Activated CD8-positive, alpha-beta memory T cell treated with anti-CD3 and anti-CD28 coated beads, Interleukin-2, amount 10 ng/mL, durations not matched to agents 7 days and 5 days (primary cell): ENCODE measurements at places on chromosomes 4 and X. TPM values are rescaled to one million over a fixed set of nuclear protein-coding genes. Genes with fewer than 3 reads are reported as not detected.

The TAB3 gene
- total RNA-seq: 16.1 TPM

The RNF175 gene
- total RNA-seq: not detected

The NEIL3 gene
- 27.5 TPM for total RNA-seq

The CCDC110 gene
- not detected for total RNA-seq

The DKK2 gene
- total RNA-seq: not detected

The IBSP gene
- not detected for total RNA-seq

The NLRP2B gene
- total RNA-seq: not detected

The RAB33A gene
- total RNA-seq: 38.8 TPM

The ADH1B gene
- not detected for total RNA-seq

The ASB9 gene
- 0.82 TPM for total RNA-seq

DNA sequence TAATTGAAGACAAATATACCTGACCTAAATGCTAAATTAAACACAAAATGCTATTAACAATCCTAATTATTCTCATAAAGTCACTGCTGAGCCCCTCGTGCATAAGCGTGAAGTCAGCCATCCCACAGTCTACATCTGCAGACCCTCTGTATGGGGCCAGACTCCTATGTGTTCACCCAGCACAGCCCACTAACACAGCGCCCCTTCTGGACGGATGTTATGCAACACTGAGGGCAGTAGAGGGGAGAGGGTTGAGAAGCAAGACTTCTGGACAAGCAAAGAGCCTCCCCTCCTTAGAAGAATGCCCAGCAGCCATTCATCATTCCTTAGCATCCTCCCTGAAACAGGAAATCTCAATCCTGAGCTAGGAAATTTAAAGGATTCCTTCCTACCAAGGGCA lies 7.9 kb downstream of the TRPC3 start:
- no peak for DNase-seq

- peak; percentile 47 for DNase-seq
Observed at GRCh38 chr4:87975466-87975865, at the start of gene SPP1. Gene SPP1 (plus strand): TSS chr4:87975714. CDS start chr4:87976896, 1,182 bp downstream.

DNA sequence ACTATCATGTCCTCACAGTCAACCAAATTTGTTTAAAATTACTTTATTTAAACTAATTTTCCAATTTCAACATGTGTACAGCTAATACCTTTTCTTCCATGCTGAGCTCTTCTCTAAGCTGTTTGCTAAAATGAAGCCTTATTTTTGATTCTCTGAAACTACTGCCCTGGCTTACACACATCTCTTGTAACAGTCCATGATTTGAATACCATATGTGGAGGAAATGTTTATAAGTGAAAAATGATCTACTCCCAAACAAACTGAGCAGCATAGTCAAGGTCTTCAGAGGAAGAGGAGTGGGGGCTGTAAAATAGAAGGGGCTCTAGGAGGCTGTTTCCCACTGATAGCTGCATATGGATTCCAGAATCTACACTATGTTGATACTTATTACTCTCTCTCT lies 188.7 kb downstream of the ANKRD50 start:
- DNase-seq: no peak

DNA sequence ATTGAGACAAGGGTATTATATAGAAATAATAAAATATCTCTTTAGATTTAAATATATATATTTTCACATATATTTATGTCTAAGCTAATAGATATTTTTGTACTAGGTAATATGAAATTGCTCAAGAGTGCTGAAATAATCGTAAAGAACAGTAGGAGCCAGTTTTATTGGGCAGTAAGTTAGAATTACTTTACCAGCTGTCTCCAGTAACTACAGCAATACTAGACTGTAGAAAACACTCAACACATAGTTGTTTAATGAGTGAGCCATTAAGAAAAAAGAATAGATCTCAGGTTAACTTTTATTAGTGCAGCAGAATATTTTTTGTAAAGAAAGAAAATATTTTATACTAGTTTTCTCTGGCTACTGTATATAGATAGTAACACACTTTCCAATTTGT lies 715.2 kb downstream of the TRIML1 start:
- no peak for DNase-seq

DNA sequence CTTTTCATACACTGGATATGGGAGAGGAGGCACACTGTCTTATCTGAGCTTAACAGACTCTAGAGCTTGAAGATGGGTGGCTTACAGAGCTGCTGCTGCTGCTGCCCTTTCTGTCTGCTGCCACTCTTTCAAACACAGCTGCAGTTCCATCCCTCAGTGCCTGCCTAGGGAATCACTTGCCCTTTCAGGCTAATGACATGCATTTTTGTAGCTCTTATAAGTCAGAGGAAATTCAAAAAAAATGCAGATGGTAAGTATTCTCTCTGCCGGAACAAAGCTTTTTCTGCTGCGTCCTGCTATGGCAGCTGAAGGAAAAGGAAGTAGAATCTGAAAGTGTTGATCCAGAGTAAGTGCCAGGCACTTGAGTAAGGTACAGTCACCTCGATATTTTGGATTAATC lies 460.4 kb upstream of the DIAPH2 start:
- DNase-seq: no peak

- DNase-seq: no peak
Observed at GRCh38 chr4:120228086-120228485, 161.4 kb upstream of the MAD2L1 start.

GRCh38 chrX:154815274-154815818 lies 10.1 kb upstream of the MPP1 start:
- no peak for DNase-seq

DNA sequence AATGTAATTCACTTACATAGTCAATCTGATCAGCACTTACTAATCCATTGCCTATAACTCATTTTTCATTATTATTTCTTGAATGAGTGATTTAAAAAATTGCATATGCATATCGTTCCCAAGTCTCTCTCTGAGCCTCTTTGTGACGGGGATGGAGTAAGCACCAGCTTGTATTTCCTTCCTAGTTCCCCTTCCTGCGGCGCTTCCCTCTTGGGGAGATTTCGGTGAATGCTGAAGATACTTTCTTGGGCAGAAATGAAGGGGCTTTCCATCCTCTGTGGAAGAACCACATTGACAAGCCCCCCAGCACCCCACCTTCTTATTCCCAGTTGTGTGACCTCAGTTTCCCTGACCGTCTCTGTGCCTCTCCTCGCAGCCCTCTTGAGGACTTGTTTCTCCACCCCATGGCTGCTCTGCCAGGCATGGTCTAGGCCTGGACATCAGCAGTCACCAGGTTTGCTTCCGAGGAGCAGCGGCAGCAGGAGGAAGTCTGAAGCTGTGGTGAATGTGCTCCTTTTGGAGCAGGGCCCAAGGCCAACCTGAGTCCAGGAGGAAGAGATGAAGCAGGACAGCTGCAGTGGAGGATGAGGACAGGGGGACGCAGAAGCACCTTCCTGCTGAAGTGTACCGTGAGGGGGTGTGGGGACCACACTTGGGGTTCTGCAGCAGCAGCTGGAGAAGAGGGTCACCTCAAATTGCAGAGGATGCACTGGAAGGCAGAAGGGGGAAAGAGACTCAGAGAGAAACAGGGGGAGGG lies 124.9 kb downstream of the IRF2 start:
- DNase-seq: no peak

GRCh38 chrX:153490217-153490930 lies 4.4 kb upstream of the BGN start:
- no peak for DNase-seq

DNA sequence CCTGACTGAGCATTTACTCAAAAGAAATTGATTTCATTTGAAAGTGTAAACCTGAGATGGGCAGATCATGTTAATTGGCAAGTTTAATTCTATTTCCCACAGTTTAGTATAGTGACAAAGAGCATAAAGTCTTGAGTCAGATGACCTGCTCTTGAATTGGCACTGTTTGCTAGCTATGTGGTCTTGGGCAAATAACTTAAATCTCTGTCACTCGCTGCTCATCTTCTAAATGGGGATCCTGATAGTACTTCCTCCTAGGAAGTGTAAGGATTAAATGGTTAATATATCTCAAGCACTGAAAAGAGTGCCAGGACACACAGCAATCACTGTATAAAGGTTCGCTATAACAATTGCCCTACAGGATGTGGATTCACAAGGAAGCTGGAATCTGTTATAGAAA lies 242.8 kb upstream of the JADE1 start:
- DNase-seq: no peak

DNA sequence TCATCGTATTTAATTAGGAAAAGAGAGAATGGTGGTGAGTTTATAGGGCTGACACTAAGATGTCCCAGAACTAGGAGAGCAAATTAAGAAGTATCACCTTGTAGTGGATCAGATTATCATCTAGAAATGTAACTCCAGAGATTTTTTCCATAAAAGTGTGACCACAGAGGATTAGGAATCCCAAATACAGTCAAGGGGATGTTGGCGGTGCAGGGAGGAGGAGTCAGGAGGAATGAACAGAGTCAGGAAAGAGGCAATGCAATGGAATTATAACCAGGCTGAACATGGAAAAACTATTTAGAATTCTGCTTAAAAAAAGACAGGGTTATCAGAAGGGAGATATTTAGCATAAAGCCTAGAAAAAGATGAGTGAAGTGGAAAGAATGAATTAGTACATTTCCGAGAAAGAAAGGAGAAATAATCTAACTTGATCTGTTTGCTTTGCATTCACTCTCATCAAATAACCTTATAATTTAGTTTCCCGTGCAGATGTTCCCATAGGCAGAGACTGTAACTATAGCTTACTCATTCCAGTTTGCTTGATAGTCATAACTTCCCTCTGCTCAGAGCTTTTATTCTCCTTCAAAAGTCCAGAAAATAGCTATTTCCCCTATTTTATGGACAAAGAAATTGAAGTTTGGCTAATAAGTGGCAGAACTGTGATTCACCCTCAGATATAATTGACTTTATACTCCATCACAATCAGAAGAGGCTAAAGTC lies 56.4 kb downstream of the SCFD2 start:
- no peak for DNase-seq

DNA sequence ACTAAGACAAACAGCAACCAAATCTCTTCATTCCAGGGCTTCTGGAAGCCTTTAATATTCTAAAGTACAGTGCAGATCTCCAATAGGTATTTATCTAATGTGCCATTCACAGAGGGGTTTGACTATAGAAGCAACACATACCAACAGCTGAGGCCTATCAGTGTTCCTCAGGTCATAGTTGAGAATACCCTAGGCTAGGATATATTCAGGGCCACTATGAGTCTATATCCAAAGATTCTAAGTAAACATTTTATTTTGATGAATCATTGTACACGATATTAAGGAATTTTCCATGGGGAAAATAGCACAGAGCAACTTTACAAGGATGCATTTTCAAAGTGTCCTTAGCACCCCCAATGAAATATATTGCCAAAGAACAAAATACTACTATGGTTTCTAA lies 9.7 kb downstream of the SMIM10 start:
- DNase-seq: no peak

DNA sequence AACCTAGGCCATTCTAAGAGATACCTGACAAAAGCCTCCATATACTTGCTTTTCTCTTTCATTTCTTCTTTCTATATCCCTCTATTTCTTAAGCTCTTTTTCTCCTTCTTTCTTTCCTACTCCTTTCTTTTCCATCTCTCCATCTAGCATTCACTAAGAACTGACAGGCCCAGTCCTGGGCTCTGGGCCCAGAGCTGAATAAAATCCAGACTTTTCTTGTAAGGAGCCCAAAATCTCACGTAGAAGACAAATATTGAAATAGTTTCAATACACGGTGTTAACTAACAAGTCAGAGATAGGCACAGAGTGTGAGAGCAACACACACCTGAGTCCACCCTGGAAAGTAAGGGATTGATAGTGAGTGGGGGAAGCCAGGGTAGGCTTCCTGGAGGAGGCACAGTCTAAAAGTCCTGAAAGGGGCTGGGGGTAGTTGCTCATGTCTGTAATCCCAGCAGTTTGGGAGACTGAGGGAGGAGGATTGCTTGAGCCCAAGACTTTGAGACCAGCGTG lies 73.2 kb upstream of the EFNB1 start:
- no peak for DNase-seq

DNA sequence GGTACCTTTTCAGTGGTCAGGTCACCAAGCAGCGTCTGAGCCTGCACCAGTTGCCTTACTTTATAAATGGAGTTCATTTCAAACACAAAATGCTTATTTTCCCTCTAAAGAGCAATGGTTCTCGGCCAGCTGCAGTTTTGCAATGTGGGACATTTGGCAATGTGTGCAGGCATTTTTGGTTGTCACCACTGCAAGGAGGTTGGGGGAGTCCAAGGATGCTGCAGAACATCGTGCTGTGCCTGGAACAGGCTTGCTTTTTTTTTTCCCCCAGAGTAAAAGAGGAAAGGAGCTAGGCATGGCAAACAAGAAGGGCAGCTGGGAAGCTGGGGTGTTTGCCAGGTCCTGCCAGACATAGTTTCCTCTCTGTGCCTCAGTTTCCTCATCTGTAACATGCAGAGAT lies 115.6 kb downstream of the GPR143 start:
- no peak for DNase-seq

DNA sequence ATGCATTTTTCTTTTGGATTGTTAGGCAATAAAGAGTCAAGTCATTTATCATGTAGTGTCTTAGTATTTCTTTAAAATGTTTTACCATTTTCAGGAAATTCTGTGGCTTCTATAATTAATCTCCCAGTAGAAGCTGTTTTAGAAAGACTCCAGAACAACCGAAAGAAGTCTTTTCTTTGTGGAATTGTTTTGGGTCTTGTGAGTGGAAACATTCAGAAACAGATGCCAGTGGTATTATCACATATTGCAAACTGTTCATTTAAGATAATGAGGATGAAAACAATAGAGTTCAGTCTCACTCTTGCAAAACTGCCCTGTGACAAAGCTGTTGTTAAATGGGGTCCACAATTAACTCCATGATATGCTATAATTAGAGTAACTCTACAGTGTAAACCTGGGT lies 211.2 kb upstream of the KIT start:
- no peak for DNase-seq

DNA sequence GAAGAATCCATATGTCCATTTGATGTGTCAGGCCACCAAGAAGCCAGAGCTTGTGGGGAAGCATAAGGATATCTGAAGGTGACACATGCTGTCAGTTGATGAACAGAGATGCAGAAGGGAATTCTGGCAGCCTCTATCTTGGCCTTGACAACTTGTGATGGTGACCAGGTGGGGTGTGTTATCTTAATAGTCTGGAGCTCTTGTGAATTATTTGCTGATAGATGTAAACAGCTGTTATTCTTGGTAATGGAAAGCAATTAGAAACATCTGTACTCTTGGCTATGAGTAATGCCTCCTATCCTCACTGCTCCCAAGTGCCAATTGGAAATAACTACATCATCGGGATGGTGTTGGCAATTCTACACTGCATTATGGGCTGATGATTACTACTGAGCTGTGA lies 51.9 kb downstream of the NAA11 start:
- DNase-seq: no peak

DNA sequence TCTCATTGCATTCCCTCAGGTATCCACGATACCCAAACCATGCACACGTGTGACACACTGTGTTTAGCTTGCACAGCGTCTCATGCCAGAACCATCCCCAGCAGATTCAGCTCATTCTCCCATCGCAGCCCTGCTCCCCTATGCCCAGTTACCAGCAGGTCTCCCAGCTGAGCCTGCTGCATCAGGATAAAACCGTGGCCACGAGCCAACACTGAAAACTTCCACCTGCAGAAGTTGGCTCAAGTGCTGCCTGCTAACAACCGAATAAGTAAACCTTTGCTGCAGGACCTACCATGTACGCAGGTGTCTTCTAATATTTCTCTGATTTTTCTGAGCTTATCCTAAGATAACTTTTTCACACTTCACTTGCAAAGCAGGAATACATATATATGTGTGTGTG lies 120.4 kb upstream of the STS start:
- DNase-seq: no peak

GRCh38 chr4:37320513-37321235 lies 76.1 kb downstream of the NWD2 start:
- no peak for DNase-seq
